ENCODE measurements at places on chromosomes 6 and 20. TPM values are rescaled to one million over a fixed set of nuclear protein-coding genes. Genes with fewer than 3 reads are reported as not detected.

DNA sequence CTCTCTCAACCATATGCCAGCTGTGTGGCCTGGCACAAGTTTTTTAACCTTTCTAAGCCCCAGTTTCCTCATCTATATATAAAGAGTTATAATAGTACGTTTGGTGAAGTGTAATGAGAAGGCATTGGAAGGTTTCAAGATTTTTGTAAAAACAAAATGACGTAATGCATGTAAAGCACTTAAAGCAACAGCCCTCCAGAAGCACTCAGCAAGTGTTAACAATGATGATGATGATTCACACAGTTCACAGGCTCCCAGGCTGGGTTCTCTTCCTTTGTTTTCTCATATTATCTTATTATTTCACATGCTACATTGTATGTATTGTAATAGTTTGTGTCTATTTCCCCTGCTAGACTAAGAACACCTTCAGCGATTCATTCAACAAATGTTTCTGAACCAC lies 6.2 kb downstream of the CEP250 start:
- no peak for DNase-seq

DNA sequence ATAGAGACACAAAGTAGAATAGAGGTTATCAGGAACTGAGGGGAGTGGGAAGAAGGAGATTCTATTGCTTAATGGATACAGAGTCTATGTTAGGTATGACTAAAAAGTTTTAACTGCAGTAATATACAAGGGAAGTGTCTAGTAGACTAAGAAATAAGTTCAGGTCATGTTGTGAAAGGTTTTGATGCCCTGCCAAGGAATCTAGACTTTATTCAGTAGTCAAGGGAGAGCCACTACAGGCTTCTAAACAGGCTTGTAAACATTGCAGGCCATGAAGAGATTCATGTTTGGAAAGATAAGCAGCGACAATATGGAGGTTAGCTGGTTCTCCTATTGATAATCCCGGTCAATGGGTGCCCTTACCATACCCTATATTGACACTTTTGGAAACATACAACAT lies 352.8 kb upstream of the SOX4 start:
- DNase-seq: no peak

GRCh38 chr6:33344701-33345697 lies 27.5 kb upstream of the ZBTB22 start:
- peak; percentile 62 for DNase-seq

DNA sequence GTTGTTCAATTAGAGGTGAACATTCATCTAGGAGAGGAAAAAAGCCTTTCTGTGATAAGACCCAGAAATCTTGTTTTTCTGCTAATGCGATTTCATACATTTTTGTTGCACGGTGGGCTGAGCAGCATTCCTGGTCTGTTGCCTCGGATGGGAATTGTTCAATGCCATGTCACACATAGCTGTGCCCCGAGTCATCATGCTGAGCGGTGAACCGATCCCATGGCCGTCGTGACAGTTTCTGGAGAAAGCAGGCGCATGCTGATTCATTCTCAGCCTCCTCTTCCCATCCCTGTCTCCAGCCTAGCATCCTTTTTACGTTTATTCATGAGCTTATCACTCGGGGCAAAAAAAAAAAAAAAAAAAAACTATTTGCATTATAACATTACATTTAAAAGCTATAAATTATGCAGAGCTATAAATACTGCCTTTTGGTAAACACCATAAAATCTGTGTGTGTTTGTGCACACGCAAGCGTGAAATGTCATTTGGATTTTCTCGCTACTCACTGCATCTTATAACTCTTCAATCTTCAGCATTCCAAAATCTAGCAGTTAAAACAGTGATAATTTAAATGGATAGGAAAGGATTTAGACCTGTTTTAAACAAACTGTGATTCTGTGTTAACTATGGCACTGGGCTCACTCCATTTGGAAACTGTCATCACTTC lies 58.9 kb upstream of the IFNGR1 start:
- DNase-seq: peak; percentile 65

GRCh38 chr20:1394686-1395085 lies 1.8 kb upstream of the FKBP1A start:
- DNase-seq: no peak

GRCh38 chr20:49785852-49786175 lies 26.8 kb upstream of the SLC9A8 start:
- no peak for DNase-seq

GRCh38 chr6:83854001-83854501 lies 891 bp downstream of the RIPPLY2 start:
- no peak for DNase-seq

DNA sequence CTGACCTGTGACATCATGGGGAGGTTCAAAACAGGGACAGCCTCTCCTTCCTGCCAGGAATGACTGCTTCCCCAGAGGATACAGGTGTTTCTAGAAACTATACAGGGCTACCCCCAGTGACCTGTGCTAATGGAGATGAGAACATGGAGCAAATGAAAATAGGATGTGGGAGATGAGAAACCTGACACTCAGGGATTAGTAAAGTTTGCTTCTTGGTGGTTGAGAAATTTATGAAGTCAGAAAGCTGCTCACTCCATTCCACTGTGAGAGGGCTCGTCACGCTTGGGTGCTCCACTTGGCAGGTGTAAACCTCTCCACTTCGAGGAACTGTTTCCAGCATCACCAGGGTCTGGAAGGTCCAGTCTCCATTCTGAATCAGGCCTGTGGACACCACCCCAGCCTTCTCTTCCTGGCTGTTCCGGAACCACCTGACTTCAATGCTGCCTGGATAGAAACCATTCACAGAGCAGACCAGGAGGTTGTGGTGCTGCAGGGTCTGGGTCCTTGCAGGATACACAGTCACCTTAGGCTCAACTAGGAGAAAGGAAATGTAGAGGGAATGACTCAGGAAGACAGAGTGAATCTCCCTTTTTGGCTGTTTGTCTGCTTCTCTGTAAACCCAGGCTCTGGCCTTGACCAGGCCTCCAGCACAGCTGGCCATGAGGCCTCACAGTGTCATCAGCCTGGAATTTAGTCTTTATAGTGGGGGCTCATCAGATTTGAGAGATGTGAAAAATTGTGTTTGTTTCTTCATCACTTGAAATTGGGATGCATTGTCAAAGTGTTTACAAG lies 10.8 kb downstream of the HLA-DRB5 start:
- DNase-seq: no peak

DNA sequence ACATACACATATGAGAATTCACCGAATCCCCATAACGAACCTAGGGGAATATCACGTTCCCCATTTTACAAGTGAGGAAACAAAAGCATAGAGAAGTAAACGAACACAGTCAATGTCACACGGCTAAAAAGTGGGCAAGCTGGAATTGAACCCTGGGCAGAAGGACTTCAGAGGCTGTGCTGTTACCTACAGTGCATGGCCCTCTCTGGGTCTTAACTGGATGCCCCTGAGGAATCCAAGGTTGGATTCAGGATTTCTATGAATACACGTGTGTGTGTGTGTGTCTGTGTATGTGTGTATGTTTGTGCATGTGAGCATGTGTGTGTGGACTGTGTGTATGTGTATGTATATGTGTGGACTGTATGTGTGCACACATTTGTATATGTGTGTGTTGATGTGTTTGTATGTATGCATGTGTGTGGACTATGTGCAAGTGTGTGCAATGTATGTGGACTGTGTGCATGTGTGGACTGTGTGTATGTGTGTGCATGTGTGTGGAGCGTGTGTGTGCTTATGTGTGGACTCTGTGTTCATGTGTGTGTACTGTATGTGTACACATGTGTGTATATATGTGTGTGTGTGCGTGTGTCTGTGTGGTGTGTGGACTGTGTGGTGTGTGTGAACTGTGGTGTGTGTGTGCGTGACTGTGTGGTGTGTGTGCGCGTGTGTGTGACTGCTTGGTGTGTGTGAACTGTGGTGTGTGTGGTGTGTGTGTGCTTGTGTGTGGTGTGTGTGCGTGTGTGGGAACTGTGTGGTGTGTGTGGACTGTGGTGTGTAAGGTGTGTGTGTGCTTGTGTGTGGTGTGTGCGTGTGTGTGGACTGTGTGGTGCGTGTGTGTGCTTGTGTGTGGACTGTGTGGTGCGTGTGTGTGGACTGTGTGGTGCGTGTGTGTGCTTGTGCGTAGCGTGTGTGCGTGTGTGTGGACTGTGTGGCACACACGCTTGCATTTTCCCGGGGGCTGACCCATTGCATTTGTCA lies 49.0 kb downstream of the HNF4A start:
- DNase-seq: no peak

DNA sequence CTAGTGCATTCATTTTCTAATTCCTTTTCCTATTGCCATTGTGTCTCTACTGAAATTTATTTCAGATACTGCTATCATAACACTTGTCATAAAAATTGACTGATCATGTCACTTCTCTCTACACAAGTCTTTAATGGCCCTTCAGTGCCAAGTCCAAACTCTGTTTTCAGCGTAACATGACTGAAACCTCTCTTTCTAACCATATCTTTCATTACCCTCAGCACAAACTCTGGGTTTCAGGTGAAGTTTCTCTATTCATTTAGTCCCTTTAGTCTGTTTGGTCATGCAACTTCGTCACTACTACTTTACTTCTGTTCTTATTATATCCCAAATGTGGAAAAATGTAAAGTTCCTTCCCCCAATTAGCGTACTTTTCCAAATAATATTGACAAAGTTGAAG lies 234.9 kb downstream of the OGFRL1 start:
- DNase-seq: no peak

- no peak for DNase-seq
Observed at GRCh38 chr20:5430670-5431069, 113.9 kb upstream of the PROKR2 start.

GRCh38 chr6:134235937-134236751 lies 81.8 kb downstream of the SGK1 start:
- DNase-seq: peak; percentile 69

DNA sequence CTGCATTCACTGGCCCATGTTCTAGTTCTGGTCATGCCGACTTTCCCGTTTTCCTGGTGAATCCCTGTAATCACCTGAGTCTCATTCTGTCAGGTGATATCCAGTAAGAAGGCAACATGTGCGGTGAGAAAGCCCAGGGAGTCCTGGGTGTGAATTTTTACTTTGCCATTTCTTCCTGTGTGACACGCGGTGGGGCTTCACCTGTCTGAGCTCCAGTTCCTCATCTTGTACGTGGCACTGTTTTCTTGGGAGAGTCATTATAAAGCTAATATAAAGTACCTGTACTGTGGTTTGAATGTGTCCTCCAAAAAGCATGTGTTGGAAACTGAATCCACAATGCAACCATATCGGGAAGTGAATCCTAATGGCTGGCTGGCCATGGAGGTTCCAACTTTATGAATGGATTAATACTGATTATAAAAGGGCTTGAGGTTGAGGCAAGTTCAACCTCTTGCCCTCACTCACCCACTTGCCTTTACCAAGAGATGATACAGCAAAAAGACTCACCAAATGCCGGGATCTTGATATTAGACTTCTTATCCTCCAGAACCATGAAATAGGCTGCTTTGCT lies 5.1 kb downstream of the HLA-E start:
- DNase-seq: no peak

DNA sequence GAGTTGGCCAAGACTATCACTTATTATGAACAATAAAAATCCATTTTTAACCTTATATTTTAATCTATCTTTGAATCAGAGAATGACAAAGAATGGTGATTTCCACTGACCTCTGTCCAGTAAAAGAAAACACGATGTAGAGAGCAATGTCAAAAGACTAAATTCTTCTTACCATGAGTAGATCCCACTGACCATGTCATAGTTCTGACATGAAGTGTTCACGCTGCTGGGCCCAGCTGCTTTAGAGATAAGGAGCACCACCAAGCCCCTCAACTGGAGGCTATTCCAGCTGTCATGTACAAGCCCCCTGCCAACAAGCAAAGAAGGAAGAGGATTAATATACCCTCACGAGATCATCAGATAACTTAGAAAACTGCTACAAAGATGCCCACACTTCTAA lies 125.3 kb downstream of the PDSS2 start:
- DNase-seq: no peak

DNA sequence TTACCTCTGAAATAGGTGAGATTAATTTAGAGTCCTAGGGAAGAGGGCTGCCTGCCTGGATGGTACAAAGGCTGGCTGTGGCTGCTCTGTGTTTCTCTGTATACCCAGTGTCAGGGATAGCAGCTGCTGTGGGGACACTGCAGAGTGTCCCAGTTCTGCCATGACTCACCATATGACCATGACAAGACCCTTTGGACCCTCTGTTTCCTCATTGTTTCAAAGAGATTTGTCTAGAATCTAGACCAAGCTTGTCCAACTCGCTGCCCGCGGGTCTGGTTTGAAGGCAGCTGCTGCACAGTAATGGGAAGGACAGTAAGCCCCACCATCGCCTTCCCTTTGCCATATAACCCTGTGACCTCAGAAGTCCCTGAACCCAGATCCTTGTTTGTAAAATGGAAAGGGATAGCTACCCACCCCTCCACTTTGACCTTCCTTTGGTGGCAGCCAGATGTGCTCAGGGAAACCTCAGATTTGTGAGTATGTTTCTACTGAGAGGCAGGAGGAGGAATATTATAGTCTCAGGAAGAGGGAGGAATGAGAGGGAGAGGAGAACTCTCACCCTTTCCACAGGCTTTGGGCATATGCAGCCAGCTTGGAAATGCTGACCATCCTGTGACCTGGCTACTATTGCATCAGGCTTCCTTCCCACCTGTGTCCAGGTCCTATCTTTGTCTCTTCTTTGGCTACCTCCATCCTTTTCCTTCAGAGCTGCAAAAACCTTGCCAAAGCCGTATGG lies 14.0 kb downstream of the PLCG1 start:
- no peak for DNase-seq

GRCh38 chr20:911882-912600 lies 4.1 kb downstream of the ANGPT4 start:
- no peak for DNase-seq

Gene CYB5R4
- total RNA-seq: 20.1 TPM

Gene C20orf144
- total RNA-seq: 0.07 TPM

Gene PRICKLE4
- 0.42 TPM for total RNA-seq

Gene ADTRP
- total RNA-seq: 3.1 TPM
